ENCODE measurements at places on chromosomes 11 and 22.

GRCh38 chr11:128931668-128932067 lies 11.0 kb downstream of the TP53AIP1 start:
- DNase-seq: no peak

GRCh38 chr11:45879803-45880686 lies 5.4 kb upstream of the MAPK8IP1 start:
- DNase-seq: no peak

- no peak for DNase-seq
Measured at GRCh38 chr11:67482275-67482826, 475 bp upstream of the AIP start.

- no peak for DNase-seq
Measured at GRCh38 chr11:46733234-46733633, 14.2 kb downstream of the F2 start.

DNA sequence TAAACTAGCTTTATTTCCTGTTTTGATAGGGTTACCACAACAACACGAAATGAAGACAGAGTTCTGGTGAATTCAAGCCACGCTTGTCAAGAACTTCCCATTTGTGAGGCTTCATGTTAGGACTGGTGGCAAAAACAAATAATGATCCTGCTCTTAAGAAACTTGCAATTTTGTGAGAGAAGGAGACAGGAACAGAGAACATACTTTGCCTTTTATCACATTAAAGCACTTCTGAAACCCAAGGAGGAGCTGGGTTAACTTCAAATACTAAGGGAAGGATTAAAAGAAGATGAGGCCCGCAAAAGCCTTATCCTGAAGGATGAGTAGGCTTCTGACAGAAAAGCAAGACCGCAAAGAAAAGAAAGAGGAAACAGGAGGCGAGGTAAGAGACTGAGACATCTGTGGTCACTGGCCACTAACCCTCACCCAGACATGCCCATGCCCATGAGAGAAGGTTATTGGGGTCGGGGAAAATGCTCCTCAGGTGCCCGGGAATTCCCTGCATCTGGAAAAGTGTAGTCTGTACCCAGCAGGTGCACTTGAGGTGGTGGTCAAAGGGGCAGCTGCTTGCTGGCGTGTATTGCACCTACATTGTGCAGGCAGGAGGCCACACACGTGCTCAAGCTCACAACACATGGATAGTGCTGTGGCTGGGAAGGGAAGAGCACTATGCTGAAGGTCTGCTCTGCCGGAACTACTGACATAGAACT lies 50.5 kb downstream of the MAPK1 start:
- peak; percentile 80 for DNase-seq

GRCh38 chr11:122319691-122320620 lies 203.9 kb upstream of the BLID start:
- no peak for DNase-seq

- no peak for DNase-seq
Measured at GRCh38 chr11:77821349-77821851, 456 bp downstream of the AAMDC start.

DNA sequence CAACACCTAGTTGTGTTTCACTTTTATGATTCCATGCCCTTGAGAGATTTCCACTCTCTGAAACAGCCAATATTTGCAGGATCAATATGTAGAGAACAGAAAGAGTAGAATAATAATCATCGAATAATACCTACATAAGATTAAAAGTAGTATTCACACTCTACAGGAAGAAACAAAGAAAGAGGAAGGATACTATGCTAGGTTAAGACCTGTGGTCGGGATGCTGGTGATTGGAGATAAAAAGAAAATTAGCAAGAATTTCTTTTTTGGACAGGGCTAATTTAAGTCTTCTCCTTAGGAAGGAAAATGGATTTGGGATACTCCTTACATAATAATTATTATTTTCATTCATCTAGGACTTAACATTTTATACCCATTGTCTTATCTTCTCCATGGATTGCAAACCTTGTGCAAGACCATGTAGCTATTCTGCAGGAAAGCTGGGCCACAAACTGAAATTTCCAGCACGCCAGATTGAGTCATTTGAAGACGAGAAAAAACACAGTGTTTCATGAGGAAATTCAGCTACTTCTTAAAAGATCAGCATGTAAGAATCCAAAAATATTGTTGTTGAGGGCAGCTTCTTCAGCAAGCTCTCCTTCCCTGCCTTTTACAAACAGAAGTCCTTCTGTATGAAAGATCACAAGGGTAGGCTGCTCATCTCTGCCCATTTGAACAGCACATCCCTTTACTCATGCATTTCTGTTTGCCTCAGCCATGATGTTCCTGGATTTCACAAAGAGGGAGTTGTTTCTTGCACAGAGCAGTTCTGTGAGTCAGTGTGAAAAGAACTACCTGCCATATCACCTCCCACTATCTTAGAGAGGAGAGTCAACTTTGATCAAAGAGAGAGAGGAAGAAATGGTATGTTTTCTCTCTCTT lies 90.7 kb downstream of the FAM76B start:
- DNase-seq: peak; percentile 55

DNA sequence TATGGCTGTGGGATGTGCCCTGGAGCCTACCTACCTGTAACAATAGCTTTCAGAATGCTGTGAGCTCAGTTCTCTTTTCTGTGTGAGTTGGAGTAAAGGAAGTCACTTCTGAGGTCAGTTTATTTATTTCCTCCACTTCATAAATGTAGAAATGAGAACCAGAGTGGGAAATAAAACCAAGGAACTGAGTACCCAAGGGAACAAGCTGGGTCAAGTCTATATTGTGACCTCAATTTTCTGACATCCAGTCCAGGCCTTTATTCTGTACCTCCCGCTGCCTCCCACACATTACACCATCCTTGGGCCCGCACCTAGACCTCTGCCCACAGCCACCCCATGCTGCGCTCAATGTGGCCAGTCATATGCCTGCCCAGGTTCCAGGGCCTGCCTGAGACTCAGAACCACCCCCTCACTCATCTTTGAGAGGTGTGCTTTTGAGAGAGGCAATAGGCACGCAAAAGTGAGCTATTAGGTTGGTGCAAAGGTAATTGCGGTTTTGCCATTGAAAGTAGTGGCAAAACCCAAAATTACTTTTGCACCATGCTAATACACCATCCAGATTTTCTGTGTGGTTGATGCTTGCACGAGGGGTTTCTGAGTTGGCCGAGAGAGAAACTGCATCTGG lies 9.8 kb downstream of the MS4A6E start:
- DNase-seq: peak; percentile 20

GRCh38 chr11:129115652-129116586 lies 76.2 kb downstream of the ARHGAP32 start:
- no peak for DNase-seq

- DNase-seq: no peak
Measured at GRCh38 chr11:82796998-82797961, 63.6 kb upstream of the FAM181B start.

GRCh38 chr11:131688048-131688693 lies 317.8 kb downstream of the NTM start:
- DNase-seq: peak; percentile 15

DNA sequence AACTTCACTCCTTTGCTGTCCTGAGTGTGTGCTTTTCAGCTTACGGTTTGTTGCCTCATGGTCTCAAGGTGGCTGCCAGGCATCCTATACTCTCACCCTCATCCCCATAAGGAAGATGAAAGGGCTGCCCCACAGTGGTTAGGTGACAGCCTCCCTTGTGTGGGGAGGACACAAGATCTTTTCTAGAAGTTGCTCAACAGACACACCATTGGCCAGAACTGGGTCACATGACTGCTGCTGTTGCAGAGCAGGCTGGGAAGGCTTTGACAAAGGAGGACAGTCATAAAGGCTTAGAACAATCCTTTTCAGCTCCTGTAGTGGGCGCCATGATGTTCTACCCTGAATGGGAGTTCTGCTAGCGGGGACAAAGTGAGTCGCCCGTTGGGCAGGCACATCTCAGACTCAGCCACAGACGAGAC lies 69.7 kb upstream of the RASD2 start:
- no peak for DNase-seq
